ENCODE measurements at places on chromosomes 16 and 17. TPM values are rescaled to one million over a fixed set of nuclear protein-coding genes. Genes with fewer than 3 reads are reported as not detected.
A peak's percentile ranks its signal among the peaks of the same experiment; 100 is the strongest.

FBXO39 gene
- polyA plus RNA-seq, result 1.2 TPM

PDILT gene
- polyA plus RNA-seq, result not detected

OR2C1 gene
- 0.30 TPM for polyA plus RNA-seq

HOXB6 gene
- polyA plus RNA-seq, result 0.25 TPM

DNA sequence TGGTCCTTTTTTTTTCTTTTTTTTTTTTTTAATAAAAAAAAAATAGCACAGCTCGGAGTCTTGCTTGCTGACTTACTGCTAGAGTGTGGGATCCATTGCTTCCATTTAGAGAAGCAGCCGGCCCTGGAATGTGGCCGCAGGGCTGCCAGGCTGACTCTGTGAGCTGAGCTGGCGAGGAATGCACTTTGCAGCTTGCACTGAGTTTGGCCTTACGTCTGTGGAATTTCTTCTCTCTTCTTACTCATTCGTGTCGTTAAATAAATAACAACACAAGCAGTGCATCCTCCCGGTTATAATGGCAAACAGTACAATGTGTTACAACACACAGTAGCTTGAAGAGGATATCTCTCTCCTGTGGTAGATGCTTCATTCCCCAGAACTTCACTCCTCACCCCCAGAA, 69.2 kb downstream of the PRKCB start:
- DNase-seq, result peak; percentile 54

Data from ovary (tissue), 10 donors.